ENCODE measurements at places on chromosomes 5 and 9.

GRCh38 chr9:18480662-18481093, 6.7 kb downstream of the ADAMTSL1 start:
- DNase-seq, result no peak

- no peak for DNase-seq
Observed at GRCh38 chr5:77379558-77380061, 112.5 kb downstream of the WDR41 start.

GRCh38 chr5:66179297-66180051, 35.4 kb downstream of the SREK1 start:
- DNase-seq, result no peak

GRCh38 chr9:5949103-5949699, 58.5 kb downstream of the MLANA start:
- no peak for DNase-seq

DNA sequence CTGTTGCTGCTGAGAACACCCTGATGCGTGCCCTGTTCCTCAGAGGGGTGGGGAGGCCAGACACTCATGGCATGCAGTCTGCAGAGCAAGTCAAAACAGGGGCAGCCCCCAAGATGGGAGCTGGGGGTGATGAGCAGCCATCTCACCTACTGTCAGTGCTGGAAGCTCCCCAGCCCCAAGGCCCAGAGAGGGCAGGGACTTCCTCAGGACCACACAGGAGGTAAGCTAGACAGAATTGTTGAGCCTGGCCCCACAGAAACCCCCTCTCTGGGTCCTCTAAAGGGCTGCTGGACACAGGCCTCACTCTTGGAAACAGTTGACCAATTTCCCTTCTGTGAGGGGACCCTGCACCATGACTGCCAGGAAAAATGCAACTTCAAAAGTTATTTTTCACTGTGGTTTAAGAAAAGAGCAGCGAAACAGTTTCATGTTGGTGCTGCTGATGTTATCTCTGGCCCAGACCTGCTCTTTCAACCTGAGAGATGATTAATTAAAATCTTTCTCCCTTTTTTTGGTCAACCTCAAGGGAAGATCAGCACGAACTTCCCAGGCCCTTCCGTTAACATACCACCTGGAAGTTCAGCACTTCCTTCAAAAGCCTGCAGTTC, 9.6 kb downstream of the CSF2 start:
- no peak for DNase-seq

DNA sequence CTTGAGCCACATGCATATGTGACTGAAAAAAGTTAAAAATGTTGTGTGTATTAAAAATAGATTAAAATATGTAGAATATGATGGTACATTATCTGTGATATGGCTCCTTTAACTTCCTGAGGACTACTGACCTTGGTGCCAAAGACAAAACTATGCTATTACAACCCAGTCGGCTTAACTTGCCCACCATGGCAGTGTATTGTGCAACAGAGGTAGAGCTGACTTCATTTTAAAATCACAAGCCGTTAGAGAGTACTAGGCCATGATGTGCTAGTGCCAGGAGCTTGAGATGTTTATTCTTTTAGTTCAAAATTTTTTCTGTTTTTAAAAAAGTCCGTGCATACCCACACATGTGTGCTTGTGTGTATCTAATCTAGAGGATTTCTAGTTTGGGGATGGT, 46.3 kb downstream of the NAA35 start:
- DNase-seq, result no peak

- no peak for DNase-seq
Observed at GRCh38 chr9:87656485-87656884, 69.4 kb upstream of the CTSL start.

DNA sequence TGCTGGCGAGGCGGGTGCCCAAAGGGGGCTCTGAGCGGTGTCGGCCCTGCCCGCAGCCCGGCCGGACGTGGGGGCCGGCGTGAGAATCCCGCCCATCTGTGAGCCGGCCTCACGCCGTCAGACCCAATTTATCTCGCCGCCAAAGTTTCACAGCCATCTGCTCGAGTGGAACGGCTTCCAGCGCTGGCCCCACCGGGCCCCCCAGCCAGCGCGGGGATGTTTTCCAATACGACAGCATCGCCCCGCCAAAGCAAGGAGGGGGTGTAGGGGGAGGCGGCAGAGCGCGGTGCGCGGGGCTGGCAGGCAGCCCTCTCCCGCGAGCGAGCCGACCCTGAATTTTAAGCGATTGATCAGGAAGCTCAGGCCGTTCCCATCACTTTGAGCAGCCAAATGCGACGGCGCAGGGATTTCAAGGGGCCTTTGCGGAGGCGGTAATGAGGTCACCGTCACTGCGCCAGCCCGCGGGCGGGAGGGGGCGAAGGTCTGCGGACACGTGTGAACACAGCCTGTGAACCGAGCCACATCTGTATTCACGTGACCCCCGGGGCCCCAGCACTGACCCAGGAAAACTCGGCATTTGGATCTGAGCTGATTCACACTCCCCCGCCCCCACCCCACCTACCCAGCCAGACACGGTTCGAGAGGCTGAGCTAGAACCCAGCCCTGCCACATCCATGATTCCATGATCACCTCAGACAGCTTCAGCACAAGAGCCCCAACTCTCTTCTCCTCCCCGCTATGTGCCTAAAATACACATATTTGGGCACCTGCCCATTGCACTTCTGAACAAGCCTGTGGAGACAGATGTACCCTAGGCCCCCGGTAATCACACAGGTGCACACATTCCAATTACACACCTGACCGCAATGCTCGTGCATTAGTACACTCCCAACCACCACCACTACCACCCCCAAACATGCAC, 47.8 kb upstream of the PSD2 start:
- no peak for DNase-seq

Data from A549 (cell line).